ENCODE measurements at places on chromosomes 2 and 18.

DNA sequence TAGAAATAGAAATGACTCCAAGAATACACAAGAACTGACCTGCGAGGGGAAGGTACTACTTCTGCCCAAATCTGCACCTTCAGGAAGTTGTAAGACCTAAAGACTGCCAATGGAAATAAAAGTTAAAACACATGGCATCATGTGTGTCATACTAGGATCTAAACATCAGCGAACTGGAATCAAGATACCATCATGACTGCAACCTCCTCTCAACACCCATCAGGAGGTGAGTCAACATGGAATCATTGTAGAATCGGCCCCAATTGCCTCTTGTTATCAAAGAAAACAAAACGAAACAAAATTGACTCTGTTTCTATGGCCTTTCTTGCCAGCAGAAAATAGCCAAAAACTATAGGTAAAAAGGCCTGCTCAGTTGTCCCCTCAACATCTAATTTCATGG lies 15.1 kb downstream of the RDH14 start:
- no peak for DNase-seq

DNA sequence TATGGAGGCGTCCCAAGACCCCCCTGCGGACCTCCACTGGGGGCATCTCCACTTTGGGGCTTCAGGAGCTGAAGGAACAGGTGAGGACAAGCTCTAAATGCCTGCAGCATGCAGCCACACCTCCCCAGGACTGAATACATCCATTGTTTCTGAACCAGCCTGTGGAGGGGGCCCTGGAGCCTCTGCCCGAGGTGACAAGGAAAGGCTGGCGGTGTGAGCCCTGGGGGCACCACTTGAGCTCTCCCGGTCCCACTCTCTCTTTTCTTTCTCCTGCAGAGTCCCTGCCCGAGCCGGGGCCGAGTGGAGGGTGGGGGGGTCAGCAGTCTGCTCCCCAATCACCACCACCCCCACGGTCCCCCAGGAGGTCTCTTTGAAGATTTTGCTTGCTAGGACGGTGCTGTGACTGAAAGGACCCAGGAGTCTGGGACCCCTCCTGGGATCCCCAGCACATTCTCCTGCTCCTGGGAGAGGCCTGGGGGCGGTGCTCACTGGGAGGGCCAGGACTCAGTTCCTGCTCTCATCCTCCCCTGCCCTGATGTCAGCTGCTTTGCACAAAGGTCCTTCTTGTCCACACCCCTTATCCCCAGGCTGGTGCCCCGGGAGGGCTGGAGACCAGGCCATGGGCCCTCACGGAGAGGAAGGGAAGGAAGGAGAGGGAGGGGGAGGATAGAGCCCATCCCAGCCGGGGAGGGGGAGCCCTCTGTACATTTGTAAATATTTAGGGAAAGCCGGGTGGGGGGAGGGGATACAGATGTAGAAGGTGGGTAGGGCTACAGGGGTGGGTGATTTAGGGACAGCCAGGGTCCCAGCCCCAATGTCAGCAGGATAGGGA lies 5.7 kb downstream of the CHPF start:
- no peak for DNase-seq

DNA sequence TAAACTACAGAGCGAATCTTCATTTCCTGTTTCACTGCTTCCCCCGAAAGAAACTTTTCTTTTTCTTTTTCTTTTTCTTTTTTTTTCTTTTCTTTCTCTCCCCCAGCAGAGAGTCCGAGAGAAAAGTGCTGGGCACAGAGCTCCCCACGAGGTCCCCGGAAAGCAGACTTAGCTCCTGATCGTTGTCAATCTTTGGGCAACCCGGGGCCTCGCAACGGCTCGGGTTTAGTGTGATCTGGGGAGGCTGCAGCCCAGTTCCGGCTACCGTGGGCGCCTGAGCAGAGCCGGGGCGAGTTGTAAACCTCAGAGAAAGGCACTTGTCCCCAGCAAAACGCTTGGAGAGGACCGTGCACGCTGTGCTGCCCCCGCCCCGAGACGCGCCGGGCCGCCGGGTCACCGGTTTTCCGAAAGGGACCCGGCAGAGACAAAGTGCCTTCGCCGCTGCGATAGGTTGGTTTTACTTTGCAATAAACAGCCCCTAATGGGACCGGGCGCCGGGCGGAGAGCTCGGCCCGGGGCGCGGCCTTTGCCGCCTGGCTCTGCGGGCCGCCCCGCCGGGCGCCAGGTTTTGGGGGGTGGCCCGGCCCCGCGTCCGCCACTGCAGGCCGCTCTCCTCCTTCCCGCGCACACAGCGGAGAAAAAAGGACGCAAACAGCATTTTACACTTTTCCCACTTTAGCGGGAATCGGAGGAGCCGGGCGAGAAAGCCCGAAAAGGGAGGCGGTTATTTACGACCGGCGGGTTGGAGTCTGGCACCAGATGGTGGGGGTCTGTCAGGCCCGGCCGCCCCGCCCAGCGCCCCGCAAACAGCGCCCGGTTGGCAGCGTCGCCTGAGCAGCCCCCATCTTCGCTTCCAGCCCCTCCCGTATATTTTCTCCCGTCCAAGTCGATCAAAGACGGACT lies 136.0 kb downstream of the INSIG2 start:
- no peak for DNase-seq

DNA sequence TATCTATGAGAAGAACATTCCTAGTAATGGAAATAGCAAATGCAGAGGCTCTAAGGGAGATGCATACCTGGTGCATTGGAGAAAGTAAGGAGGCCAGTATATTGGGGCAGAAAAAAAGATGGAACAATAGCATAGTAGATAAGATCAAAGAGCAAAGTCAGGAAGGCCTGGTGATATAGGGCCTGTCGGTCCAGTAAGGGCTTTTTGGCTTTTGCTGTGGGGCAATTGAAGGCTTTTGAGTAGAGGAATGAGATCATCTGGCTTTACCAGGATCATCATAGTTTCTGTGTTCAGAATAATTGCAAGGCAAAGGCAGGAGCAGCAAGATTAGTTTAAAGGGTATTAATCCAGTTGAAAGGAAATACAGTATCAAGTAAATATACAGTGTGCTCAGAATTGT lies 111.8 kb downstream of the EHBP1 start:
- no peak for DNase-seq
